Activated CD4-positive, alpha-beta T cell treated with anti-CD3 and anti-CD28 coated beads, Interleukin-10, Interleukin-2, amounts not matched to agents 100 ng/mL and 50 ng/mL, durations not matched to agents 16 hours and 8 hours (primary cell): ENCODE measurements at places on chromosomes 2 and 18.
A peak's percentile ranks its signal among the peaks of the same experiment; 100 is the strongest.

DNA sequence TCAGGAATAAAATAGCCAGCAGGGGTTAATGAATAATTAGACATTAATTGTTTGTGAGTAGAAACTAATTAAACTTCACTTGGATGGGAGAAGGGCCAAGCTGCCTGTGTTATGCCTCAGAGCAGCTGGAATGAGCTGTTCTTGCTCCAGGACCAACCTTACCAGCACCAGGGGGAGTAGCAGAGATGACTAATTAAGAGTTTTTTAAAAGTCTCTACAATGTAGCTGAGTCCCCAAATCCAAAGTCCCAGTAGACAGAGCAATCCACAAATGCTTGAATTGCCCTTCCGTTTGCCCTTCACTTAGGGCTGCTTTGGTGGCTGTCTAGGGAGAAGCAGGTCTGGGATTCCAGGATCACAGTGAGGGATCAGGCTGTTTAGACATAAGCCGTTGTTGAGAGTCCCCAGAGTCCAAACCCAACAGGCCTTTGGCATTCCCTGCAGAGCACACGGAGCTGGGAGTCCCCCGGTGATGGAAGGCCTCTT lies 59.4 kb downstream of the RHOB start:
- DNase-seq, result no peak

GRCh38 chr2:105517814-105518705 lies 119.2 kb upstream of the FHL2 start:
- DNase-seq, result no peak

DNA sequence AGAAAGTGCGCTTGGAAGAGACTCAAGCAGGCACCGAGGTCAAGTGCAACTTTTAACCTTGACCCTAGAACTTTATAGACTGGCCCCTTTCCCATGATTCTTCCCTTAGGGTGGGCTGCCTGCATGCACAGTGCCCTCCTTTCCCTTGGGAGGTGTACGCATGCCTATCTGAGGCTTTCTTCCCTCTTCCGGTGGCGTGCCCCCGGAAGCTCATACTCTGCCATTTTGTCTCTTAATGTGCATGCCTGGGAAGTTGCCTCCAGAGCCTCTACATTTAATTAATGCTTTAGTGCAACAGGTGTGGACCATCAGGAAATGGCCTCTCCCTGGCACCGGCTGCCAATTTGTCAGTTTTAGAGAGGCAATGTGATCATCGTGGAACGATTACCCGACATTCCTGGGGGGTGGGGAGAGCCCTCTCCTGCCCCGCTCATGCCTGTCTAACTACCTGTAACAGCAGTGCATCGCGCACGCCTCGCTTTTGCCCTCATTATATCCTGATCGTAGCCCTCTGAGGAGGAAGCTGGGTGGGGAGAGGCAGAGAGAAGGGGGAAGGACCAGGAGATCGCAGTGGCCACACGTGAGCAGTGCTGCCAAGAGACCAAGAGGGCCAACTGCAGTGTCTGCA lies 194.8 kb downstream of the TFCP2L1 start:
- no peak for DNase-seq

GRCh38 chr2:202808754-202809153 lies 62.8 kb downstream of the ICA1L start:
- no peak for DNase-seq

- DNase-seq, result no peak
Measured at GRCh38 chr2:185787227-185788145, 48.9 kb downstream of the FSIP2 start.

GRCh38 chr2:54962935-54963440 lies 87.3 kb downstream of the RTN4 start:
- no peak for DNase-seq

DNA sequence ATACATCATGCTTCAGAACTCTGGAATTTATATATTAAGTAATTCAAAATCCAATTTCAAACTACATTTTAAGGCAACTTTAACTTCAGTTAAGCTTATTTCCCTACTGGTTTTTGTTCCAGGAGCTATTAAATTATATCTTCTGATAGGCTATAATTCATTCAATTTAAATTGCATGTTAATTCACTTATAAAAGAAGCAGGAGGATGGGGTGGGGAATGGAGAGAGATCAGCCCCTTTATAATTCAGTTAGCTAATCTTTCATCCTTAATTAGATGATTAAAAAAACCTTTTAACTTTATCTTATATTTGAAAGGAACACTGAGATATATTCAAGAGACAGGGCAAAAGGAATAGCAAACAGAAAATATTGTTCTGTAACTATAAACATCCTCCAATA lies 86.8 kb downstream of the AKAIN1 start:
- DNase-seq, result no peak

- DNase-seq, result no peak
Measured at GRCh38 chr18:12836551-12836950, 47.5 kb downstream of the PTPN2 start.

- DNase-seq, result no peak
Measured at GRCh38 chr2:29920631-29921559, 491 bp downstream of the ALK start.

DNA sequence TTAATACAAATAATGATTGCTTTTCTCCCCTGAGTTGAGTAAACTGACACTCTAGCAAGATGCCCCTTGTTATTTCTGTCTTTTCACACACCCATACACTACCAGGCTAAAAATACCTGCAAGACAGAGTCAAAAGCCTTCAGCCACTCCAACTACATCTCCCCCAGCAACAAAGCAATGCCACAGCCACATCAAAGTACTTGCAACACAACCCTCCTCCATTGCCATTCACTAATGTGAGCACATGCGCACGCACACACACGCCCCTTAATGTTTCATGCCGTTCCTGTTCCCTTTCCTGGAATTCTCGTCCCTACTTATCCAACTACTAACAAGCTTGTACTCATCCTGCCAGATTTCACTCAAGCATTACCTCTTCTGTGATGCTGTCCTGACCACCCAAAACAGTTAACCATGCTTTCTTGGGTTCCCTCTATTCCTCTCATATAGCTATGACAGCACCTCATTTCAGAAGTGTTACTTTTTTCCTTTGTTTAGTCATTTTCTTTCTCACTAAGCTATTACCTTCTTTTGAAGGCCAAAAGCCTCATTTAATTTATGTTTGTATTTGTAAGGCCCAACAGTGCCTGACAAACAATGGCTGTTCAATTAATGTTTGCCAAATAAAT lies 29.6 kb downstream of the SLC25A12 start:
- peak; percentile 24 for DNase-seq

DNA sequence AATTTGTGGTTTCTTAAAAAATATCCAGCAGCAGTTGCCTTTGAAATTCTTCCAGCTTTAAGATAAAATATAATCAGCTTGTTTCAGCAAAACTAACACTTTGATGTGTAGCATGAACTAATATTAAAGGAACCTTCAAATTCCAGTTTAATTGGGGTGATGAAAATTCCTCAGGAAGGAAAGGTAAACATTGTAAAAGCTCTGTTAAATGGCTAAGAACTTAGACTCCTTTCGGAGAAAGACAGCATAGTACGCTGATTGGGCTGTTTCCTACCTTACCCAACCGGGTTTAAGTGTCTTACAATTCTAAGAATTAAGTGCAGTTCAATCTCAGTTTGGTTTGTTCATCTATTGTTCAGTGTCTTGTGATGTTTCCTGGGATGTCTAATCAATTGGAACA lies 108.3 kb downstream of the CDH7 start:
- no peak for DNase-seq

DNA sequence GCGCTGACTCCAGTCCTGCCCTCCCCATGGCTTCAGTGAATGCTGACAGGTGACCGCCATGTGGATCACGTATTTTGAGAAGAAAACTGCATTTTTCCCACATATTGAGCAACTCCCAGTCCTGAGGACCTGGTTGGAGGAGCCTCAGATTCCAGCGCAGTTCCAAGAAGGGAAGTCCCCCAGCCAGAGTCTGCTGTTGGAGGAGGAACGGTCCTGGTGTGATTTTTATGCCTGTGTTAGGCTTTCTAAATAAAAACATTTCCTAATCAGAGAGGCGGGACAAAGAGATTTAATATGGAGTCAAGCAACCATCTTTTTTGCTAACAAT lies 32.3 kb upstream of the COL6A3 start:
- no peak for DNase-seq

DNA sequence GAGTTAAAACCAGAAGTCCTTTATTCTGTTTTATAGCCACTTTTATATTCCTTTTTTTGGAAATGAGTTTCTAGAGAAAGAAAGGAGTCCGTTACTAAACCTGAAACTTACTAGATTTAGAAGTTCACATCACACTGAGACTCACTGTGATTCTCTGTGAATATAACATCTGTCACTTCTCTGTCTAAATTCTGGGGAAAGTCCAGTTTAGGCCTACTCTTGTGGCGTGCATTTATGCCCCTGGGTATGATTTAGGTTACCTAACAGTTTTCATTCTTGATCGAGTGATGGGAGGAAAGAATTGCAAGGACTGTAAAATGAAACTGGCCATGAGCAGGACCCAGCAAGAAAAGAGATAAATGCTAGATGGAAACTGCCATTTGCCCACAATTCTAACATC lies 449.6 kb downstream of the SPAG16 start:
- no peak for DNase-seq

DNA sequence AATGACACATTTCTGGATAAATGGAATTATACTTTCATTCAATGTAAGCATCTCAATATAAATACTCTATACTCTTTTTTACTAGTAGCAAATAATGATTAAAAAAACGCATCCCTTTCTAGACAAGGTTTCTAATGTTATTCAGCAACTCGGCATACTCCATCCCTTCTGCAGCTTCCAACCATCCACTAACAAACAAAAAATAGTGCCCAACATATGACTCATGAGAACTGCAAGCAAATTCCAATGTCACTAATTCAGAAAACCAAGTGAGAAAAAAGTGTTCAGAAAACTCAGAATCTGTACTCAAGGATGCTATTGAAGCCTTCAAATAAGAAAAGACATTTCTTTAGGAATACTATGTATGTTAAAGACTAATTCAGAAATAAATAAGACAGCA lies 140.0 kb downstream of the BAZ2B start:
- DNase-seq, result no peak

DNA sequence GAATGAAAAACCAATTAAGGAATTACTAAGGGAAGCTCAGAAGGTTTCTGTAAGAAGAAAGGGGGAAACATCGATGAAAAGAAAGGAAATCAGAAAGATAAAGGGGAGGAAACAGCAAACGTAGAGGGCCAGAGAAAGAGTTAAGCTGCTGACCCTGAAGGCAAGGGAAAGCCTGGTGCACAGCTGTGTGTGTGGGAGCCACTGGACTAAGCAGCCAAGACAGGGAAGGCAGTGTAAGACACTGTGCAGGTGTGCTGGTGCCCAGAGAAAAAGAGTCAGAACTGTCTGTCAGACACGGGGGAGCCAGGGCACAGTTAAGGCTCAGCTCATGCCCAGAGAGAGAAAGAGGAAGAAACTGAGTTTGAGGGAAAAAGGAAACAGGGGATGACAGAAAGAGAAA lies 104.0 kb downstream of the HIBCH start:
- DNase-seq, result no peak

DNA sequence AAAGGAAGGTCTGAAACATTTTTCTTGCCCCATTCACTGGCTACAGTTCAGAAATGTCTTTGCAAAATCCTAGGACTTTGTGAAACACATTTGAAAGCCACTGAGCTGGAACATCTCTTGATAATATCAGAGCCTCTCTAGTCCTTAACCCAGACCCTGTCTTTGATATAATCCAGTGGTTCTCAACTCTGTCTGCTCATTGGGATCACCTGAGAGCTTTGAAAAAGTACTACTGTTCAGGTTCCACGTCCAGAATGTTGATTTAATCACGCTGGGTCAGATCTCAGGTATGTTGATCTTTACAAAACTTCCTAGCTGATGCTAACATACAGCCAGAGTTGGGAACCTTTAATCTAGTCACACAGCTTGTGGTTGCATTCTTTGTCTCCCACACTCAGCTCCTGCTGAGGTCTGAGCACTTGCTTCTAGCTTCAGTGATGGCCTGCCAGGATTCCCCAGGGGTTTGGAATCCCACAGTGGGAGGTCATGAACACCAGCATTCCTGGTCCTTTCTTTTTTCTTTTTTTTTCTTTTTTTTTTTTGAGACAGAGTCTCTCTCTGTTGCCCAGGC lies 262.7 kb downstream of the SETBP1 start:
- no peak for DNase-seq

DNA sequence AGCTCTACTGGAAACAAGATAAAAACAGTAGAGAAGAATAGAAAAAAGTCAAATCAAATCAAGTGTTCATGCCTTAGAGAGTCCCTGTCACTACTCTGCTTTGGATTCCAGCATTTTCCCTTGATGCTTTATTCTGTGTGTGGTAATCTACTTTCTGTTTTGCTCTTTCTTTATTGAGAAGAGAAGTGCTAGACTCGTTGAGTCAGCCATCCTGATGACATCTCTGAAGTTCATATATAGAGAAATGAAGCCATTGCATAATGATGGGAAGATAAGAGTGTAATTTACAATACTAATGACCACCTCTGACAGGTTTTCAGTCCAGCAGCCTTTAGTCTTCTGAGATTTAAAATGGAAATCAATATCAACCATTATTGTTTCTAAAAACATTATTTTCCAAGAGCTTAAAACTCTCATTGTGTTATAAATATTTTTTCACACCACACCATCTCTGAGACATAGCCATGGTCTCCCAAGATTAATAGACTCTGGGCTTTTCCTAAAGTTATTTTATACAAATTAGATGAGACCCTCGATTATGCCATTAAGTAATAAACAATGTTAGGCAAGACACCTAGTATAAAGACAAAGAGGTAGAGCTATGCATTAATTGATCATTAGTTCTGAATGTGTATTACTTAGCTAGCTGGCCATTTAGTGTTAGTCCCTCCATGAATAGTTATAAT lies 679.0 kb upstream of the ACVR2A start:
- no peak for DNase-seq

- no peak for DNase-seq
Measured at GRCh38 chr2:186593523-186593922, 3.7 kb downstream of the ITGAV start.

- DNase-seq, result no peak
Measured at GRCh38 chr2:107721586-107721985, 105.1 kb upstream of the RGPD4 start.

DNA sequence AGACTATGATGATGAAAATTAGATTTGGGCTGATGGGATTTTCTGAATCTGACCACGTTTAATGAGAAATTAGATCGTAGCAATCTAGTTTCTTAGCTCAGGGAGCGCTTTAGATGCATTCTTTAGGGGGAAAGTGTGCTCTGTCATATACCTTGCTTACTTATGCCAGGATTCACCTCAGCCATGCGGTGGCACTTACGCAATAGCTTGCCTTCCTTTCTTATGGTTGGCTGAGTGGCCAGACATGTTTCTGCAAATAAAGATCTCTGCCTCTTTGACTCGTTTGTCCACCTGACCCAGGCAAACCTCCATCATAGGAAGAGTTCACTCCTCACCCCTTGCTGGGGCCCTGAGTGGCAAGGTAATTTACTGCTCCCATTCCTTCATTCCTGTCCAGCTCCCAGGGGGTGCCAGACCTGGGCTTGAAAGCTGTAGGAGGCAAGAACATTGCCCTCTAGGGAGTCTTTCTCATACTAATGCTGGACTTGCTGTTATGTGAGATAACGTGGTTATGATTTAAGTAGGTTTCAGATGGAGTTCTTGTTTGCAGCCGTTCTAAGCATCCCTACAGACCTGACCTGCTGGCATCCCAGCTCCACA lies 57.1 kb downstream of the FBLN7 start:
- DNase-seq, result no peak
